ENCODE measurements at places on chromosomes 3 and 15.

GRCh38 chr15:67127965-67128364 is 62.6 kb downstream of the SMAD3 start:
- DNase-seq, result peak; percentile 97

GRCh38 chr3:44983484-44983941 is 7.5 kb downstream of the EXOSC7 start:
- peak; percentile 91 for DNase-seq

- DNase-seq, result peak; percentile 73
These were observed 44.0 kb downstream of the EIF4E3 start for GRCh38 chr3:71681224-71681668.

- DNase-seq, result no peak
These were observed 61.1 kb downstream of the MLH1 start for GRCh38 chr3:37054370-37054769.

- DNase-seq, result no peak
These were observed 726 bp upstream of the PROK2 start for GRCh38 chr3:71785532-71786216.

DNA sequence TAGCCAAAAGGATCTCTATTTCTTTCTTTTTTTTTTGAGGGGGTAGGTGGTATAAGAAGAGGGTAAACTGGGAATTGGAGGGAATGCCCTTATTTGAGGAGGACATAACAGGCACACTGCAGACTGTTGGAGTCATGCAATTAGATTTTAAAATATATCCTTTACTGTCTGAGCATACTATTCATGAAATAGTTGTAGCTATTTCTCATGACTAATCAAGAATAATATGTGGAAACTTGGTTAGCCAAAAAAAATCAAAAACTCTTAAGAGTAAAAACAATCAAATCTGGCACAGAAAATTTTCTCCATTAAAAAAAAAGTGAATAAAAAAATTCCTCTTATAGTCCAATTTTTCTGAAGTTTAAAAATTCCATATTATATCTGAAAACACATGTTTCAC is 174.9 kb downstream of the SCAPER start:
- DNase-seq, result no peak

DNA sequence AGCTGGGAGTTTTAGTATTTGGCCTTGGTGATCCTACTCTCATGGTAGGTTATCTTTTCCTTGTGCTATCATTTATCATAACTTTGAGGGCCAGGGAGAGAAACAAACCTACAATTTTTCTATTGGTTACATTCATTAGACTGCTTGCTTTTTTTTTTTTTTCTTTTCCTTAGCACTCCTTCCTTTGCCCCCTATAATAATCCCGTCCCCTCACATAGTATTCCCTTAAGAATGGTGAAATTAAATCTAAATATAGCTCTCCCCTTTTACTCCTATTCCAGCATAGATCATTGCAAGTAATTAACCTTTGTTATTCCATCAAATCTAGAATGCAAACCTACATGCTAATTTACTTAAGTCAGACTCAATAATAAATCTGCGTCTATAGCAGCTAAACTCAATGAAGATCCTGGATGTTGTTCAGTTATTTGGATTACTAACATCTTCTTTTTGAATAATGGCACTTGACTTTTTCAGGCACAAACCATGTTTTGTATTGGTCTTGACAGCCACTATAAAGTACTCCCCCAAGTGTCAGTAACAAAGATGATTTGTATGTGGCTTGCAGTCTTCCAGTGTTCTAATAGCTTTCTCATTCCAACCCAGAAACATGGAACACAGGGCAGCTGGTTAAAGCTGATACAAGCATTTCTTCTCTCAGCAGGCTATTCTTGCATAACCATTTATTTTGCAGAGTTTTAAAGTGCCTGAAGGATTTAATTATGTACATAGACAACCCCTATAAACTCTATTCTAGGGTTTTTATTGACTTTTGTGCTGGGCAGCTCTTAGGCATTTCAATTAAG is 420.6 kb downstream of the MECOM start:
- no peak for DNase-seq

DNA sequence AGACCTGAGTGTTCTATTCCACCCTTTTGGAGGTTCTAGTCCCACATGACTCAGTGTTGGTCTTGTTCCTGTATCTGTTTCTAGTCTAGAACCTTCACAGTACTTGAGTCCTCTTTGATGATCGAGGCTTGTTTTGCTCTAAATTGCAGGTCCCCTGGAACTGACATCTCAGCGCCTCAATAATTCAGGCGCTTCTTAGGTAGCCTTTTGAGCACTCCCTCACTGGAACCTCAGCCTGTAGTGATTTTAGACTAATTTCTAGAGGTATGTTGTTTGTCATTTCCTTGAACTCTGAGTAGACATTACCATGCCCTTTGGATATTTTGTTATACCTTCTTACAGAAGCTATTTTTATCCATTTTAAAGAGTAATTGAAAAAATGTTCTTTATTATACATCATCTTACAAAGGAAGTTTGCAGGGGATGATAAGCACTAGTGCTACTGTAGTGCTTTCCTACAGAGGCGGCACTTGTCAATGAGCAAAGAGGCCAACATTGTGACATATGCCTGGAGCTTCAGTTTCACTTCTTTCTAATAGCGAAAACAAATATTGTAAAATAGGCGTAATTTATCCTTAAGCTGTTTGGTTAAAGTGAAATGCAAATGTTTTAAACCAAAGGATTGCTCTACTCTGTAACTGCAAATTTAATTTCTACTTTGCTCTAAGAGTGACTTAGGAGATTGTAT is 75.7 kb downstream of the EFL1 start:
- no peak for DNase-seq

DNA sequence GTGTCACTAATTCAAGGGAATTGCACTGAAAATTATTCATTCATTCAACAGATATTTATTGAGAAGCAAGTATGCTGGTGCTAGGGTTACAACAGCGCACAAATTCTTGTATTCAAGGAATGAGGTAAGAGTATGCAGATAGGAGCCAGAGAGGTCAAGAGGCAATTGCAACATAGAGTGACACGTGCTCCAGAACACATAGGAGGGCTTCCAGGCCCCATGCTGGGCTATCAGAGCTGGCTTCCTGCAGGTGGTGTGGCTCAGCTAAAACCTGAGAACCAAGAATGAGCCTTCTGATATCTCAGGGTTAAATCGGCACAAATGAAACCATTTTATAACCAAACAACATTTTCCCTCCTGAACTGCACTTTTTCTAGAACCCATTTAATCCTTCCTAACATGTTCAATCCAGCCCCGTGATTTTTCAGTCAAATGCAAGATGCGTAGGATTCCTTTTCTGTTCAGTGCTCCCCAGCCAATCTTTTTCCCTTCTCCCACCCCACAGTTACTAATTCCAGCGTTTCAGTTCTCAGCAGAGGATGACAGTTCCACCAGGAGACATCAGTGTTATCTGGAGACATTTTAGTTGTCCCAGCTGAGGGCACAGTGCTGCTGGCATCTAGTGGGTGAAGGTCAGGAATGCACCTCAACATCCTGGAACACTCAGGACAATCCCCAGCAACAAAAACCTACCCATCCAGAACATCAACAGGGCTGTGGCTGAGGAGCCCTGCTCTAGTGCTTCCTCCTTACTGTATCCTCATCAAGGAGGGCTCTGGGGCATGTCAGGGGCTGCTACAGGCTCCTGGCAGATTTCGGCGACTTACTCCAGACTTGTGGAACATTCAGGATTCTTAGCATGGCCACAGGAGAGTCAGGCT is 13.1 kb downstream of the CCR5AS start:
- peak; percentile 51 for DNase-seq

DNA sequence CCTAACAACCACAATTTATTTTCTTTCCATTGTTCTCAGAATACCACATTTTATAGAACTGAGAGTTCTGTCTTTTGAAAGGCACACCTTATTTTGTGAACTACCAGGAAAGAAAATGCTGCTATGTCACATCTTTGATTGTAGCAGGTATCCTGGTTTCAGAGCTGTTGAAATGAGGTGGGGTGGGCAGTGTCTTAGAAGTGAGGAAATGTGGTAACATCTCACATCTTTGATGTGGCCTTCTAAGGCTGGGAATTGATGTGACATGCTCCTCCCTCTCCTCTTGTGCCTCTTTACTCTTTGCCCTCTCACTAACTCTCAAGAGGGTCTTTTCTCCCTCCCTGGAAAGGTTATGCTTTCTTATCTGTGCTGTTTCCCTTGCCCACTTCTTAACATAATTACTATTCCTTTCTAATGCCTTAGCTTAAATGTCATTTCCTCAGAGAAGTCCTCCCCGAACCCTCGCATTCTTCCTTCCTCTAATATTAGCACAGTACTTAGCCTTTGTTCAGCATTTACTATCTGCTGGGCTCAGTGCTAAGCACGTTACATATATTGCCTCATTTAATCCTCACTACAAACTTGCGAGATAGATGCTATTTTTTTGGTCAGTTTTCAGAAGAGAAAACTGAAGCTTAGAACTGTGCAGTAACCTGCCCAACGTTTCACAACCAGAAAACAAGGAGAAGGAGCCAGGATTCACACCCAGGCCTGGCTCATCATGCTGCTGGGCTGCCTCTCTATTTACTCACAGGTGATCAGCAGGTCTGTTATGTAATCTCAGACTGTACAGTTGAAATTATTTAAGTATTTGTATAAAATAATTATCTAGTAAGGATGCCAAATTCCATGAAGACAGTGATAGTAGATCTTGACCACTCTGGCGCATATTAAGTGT is 24.0 kb upstream of the SPTSSB start:
- peak; percentile 78 for DNase-seq

GRCh38 chr15:81002009-81002330 is 1.2 kb downstream of the TLNRD1 start:
- DNase-seq, result no peak

GRCh38 chr3:174581558-174581957 is 277.6 kb upstream of the NAALADL2 start:
- DNase-seq, result peak; percentile 18

DNA sequence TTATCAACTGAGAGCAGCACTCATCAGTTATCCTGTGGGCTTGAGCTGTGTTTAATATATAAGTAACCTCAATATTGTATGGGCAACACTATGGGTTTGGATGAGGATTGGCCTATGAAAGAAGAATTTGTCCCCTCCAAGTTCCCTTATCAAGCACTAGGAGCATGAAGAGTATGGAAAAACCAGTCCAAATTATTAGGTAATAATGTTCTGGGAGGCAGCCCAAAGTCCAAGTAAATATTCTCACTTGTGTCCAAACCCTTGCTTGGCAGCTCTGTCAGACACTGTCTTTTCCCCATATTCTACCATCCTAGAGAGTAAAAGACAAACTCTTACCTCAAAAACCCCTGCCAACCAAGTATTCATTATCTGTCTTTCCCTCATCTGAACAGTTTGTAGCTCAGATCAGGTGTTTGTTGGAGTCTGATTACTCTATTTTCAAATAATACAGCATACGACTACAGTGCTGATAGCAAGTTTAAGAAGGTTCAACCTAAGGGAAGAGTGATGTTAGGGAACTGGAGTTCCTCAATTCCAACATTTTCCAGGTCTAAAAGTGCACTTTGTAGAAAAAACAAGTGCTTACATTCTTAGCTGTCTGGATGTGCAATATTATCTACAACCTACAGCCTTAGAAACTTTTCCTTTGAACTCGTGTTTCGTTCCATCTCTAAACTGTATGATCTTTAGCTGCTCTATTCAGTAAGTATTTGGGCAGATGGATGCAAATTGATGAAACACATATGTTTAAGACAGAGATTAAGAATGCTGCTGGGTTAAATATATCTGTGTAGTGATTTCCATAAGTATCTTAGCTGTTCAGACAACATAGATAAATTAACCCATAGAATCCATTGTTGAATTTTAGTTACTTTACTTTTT is 89.7 kb upstream of the PHLDB2 start:
- no peak for DNase-seq

DNA sequence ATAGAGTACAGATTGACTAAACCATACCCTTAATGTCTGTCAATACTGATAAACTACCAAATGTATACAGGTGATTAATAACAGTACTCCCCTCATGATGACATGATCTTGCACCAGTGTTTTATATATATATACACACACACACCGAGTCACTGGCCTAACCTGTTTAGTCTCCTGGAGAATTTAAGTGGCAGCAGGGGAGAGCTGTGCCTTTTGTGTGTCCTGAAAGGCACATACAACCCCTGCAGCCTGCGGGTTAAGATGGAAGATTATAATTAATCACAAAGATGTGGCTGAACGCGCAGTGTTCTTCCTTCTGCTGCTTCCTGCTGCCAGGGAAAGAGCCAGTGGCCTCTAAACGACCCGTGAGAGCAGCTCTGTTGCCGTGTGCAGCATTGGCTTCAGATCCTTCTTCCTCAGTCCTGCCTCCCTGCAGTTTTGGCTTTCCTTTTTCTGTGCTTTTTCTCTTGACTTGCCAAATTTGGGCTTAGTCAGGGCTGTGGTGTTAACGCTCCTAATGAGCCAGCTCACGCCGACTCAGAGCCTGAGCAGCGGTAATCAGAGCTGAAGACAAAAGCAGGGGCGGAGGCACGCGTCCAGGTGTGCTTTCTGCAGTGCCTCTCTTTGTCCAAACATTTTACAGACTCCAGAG is 42.5 kb upstream of the UBE3A start:
- peak; percentile 58 for DNase-seq

Measured in epithelial cell of esophagus (primary cell).